G401 (cell line): ENCODE measurements at places on chromosomes 3 and 15.
A peak's percentile ranks its signal among the peaks of the same experiment; 100 is the strongest.

DNA sequence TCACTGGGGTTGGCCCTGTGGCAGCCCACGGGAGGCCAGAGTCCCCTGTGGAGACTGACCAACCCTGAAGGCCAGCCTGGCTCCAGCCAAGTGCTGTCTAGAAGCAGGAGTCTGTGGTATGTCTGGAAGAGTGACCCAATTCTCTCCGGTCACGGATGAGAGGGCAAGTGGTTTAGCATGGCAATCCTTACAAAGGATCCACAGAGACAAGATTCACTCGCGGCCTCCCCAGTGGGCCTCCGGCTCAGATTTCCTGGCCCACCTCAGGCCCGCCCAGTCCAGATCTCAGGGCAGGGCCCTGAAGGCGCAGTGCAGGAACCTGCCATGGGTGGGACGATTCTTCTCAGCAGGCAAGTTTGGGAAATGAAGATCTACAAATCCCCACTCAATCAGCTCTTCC is 5.0 kb upstream of the BCL2L10 start:
- DNase-seq: peak; percentile 41

- no peak for DNase-seq
Measured at GRCh38 chr3:69406163-69406562, 20.3 kb upstream of the FRMD4B start.

DNA sequence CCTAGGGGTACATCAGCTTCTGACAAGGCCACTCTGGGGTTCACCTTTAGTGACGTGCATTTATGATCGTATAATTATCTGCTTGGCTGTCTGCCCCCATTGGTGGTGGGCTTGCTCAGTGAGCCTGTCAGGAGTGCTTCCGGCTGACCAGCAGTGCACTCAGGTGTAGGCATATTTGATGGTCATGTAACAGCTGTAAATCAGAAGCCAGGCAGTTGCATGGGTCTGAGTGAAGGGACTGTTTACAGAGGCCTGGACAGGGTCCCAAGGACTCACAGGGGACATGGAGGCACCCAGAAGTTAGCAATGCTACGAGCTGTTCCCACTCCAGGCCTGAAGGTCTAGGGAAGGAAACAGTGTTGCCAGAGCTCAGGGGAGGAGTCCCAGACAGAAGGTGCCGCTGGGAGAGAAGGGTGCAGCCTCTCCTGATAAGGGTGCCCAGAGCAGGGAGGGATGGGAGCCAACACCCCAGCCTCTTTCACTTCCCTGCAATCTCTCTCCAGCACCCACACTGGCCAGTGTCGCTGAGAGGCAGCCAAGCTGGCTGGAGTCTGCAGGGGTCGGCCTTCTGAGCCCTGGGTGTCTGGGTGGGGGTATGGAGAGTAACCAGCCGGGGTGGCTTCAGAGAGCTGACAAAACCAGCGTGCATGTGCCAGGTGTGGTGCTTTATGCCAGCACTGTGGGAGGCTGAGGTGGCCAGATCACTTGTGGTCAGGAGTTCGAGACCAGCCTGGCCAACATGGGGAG is 61.3 kb upstream of the PRR23E start:
- DNase-seq: no peak

- peak; percentile 88 for DNase-seq
Measured at GRCh38 chr3:196219194-196219969, 3.0 kb downstream of the SLC51A start.

DNA sequence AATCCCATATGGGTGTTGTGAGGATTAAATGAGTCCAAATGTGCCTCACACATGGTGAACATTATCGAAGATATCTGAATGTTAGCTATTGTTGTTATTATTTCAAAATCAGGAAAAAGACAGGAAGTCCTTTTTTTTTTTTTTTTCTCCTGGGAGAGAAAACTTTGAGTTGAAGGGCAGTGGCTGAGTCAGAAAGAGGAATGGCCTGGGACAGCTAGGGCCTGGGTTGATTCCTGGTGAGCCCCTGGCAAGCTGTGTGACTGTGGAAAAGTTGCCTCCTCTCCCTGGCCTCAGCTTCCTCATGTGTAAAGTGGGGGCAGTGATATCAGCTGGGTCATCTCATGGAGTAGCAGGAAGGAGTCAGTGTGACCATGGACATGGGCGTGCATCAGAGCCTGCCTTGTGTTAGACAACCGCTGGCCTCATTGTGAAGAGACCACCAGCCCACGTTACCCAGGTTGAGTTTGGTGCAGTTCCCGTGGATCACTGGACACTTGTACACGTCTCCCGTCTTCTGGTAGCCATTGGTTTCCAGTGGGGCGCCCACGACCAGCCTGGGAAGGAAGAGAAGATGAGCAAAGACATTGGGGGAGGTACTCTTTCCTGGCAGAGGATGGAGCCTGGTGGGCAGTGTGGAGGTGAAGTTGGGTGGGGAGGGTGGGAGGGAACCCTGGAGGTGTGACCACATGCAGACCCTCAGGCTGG is 63.1 kb downstream of the ITGA11 start:
- DNase-seq: no peak

DNA sequence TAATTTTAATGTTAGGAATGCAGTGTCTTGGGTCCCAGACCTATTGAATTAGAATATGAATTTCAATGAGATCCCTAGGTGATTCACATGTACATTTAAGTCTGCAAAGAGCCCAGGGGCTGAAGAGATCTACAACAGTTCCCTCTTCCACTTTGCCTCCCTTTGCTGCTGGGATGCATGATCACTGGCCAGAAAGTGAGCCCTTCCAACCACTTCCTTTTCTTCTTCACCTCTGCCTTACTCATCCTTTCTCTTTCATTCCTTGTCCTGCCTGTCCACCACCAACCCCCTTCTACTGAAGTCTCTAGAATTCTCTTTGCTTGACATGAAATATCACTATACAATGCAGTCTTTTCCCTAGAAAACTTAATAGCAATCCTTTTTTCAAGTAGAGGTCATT is 222.4 kb upstream of the LRIG1 start:
- no peak for DNase-seq

DNA sequence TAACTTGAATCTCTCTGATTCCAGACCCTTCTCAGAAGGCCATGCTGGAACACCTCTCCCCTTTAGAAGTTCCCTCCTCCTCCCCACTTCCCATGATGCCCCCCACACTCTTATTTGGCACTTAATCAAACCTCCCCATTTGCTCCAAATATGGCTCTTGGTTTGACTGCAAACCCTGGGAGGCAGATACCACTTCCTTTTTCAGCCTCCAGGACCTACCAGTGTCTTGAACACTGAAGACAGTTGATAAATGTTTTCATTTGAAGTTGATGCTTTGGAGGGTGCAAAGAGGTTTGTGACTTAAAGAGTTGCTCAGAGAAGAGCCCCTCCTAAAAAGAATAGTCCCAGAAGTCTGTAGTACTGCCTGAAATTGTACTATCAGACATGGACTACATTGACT is 61.5 kb downstream of the SEMA5B start:
- DNase-seq: no peak

DNA sequence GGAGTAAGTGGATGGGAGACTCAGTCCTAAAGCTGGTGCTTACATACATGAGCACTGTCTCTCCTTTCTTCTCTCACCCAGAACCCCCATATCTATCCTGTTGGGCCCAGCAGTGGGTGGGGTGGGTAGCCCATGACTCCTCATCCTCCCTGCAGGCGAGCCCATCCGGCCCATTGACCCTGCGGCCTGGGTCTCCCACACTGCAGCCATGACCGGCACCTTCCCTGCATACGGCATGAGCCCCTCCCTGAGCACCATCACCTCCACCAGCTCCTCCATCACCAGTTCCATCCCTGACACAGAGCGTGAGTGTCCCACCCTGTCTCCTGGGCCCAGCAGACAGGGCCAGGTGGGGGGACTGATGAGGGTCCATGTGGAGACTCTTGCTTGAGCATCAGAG is 8.0 kb upstream of the AP2M1 start:
- no peak for DNase-seq

GRCh38 chr3:197404754-197405153 is 106.3 kb upstream of the DLG1 start:
- DNase-seq: no peak

GRCh38 chr3:11328196-11328945 is 56.2 kb downstream of the ATG7 start:
- DNase-seq: no peak

DNA sequence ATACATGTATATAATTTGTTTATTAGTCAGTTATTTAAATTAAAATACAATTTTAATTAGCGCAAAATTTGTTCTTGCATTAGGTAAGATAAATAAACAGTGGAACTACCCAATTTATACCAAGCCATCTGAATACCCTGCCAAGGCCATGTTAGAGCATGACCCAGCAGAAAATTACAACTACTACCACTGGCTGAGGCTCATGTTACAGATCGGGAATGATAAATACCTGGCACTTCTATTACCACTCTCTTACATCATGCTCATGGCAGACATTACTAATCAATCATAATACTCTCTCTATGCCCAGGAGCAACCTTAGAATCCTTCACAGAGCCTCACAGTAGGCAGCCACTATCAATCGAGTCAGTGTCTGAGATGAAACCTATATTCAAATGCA is 21.2 kb upstream of the LMOD3 start:
- no peak for DNase-seq

GRCh38 chr3:173737167-173737808 is 339.7 kb downstream of the NLGN1 start:
- DNase-seq: no peak

DNA sequence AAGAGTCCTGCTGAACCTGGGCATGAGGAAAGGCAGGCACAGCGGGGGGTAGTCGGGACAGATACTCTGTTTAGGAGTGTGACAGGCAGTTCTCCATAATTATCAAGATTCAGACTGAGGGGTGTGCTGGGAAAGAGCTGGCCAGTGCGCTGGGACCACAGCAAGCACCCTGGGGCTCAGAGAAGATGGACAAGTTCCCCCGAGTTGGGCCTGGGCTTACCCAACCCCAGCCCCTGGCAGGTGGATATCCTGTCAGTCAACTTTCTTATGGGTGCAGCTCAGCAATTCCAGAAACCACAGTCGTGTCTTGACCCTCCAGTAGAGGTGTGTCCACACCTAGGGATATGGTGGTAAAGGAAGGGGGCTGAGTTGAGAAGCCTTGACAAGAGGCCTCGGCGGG is 49.2 kb upstream of the PRR20G start:
- no peak for DNase-seq

- DNase-seq: no peak
Measured at GRCh38 chr3:111200027-111200426, 128.4 kb downstream of the NECTIN3 start.

DNA sequence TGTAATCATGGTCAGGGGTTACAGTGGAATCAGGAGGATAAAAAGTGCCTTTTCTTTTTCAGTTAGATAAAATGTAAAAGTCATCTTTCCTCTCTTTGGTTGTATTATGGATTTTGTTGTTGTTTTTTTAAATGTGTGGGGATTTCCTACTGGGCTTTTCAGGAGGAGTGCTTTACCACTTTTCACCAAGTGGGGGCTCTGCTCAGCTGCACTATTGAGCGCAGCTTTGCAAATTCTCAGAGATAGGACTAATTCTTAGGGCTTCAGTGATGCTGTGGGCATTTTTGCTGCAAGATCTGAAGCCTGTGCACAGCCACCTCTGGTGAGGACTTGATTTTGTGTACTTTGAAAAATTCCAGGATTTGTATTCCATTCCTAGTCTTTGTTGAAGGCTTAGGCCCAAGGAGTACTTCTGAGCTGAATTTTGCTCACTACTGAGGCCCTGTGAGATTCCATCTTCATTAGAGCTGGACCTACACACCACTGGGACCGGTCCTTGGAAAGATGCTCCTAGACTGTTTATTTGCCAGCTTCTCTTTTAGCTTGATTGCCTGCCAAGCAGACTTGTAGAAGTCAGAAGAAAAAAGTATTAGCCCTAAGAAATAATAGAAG is 7.5 kb downstream of the GNB5 start:
- DNase-seq: peak; percentile 78

GRCh38 chr3:126828306-126828705 is 124.3 kb downstream of the CHCHD6 start:
- DNase-seq: no peak

- DNase-seq: no peak
Measured at GRCh38 chr3:41369838-41370237, 170.5 kb downstream of the CTNNB1 start.

GRCh38 chr15:55770261-55770660 is 27.3 kb upstream of the PRTG start:
- DNase-seq: no peak

DNA sequence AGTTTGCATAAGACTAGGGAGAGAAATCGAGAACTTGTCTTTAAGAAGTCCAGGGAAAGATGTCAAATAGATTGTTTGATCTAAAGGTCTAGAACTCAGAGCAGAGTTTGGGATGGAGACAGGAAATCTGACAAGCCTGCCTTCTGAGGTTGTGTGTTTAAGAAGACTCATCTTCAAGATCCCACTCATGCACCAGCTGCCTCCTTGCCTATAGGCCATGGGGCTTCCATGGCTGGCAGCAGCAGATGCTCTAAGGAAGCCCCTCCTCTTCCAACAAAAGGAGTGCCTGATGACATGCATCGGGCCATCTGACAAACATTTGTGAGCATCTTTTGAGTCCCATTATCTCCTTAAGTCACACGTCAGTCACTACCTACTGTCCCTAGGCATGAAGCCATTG is 47.4 kb downstream of the WNT5A start:
- DNase-seq: no peak

GRCh38 chr3:137032465-137033120 is 74.8 kb downstream of the IL20RB start:
- peak; percentile 90 for DNase-seq

DNA sequence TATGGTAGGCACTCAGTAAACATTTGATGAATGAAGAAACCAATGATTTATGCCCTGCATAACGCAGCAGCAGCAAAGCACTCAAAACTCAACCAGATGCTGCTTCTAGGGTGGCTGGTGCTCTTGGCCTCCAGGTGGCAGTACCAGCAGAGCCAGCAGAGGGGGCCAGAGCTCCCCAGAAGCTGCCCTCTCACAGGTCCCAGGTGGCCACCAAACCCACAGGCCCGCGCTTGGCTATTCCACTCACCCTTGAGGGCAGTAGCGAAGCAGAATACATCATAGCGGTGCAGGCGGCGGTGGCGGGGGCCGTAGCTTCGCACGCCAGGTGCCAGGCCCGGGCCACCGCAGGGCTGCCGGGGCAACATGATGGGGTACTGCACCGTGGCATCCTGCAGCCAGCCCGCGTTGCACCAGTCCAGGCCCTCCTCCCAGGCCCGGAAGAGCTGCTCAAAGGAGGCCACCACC is 16.6 kb downstream of the HAPLN3 start:
- DNase-seq: no peak

- no peak for DNase-seq
Measured at GRCh38 chr3:68403741-68404140, 528.6 kb downstream of the TAFA4 start.
